ENCODE measurements at places on chromosomes 13 and 19.

- no peak for DNase-seq
These were observed 40.9 kb downstream of the GSX1 start for GRCh38 chr13:27833206-27833605.

DNA sequence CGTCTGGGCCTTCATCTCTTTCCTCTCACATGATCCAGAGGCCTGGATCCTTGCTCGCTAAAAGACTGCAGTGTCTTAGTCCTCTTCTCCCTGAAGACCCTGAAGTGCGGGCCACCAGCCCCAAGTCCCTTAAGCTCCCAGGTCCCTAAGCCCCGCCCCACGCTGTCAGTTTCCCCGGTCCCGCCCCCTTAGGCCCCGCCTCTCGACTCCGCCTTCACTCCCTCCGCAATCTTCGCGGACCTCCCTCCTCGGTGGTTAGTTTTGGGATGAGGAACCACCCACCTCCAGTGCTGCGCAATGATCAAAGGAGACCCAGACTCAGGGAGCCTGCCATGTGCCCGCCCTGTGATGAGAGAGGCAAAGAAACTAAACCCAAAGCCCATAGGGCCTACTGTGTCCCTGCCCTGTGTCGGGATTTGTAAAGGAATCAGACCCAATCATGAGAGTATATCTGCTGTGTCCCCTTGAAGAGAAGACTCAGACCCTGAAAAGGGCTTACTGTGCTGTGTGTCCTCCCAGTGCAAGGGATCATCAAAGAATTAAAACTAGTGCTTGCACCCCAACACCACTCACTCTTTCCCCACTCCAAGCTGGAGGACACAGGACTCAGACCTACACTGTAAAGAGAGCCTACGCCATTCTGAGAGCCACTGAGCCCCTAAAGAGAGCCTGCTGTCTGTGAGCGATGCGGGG is 3.0 kb upstream of the COX6B1 start:
- DNase-seq: peak; percentile 65

DNA sequence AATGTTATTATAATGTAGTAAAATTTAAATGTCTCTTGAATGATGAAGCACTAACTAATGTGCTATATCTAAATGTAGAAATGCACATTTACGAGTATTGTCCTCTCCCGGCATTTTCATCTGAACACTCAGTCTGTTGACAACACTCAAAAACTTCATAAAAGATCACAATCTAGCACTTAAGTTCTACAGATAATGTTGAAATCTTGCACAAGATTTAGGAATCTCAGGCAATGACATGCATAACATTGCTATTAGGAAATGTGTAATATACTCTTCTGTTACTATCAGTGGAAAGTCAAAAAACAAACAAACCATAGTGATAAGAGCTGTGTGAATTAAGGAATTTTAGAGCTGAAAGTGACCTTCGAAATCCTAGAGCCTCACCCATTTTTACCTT is 37.5 kb upstream of the XPO4 start:
- DNase-seq: no peak

DNA sequence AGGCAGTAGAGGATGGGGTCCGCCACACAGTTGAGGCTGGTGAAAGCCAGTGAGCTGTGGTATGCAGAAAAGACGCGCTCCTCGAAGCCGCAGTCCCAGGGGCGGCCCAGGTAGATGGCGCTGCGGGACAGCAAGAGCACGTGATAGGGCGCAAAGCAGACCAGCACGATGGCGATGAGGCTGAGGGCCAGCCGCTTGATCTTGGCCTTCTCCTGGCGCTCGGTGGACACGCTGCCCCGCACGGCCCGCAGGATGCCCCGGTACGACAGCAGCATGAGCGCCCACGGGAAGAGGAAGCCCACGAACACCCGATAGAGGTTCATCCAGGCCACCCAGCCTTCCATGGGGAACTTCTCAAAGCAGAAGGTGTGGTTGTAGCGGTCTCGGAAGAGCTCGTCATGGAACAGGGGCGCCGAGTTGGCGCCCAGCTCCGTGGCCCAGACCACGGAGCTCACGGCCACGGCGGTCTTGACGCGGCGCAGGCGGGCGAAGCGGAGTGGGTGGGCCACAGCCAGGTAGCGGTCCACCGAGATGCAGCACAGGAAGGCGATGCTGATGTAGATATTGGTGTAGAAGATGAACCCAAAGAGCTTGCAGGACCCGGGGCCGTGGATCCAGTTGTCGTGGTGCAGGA is 6.5 kb upstream of the OPA3 start:
- DNase-seq: no peak

GRCh38 chr19:2035590-2035991 is 15.5 kb downstream of the MKNK2 start:
- DNase-seq: no peak
